ENCODE measurements at places on chromosomes 5 and 9.

GRCh38 chr9:26326563-26326962, 566.0 kb downstream of the CAAP1 start:
- DNase-seq, result no peak

- DNase-seq, result no peak
These were observed 40.3 kb downstream of the CTNND2 start for GRCh38 chr5:11863911-11864310.

- DNase-seq, result no peak
These were observed 94.7 kb downstream of the EBF1 start for GRCh38 chr5:159005062-159005461.

DNA sequence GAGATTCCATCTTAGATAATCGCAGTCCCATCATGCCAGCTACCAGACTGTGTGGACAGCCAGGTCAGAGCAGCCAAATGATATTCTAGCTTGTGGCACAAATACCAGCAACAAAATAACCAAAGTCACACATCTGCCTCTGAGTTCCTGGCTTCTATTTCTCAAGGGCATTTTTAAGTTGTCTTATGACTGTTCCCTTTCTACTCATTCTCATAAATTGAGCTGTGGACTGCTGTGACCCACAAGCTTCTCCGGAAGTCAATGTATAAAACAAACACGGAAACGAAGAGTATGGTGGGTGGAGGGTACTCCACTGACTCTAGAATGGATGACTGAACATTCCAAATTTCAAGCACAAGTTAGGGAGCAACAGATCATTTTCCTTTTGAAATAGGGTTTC, 43.9 kb downstream of the PDCD1LG2 start:
- DNase-seq, result no peak

DNA sequence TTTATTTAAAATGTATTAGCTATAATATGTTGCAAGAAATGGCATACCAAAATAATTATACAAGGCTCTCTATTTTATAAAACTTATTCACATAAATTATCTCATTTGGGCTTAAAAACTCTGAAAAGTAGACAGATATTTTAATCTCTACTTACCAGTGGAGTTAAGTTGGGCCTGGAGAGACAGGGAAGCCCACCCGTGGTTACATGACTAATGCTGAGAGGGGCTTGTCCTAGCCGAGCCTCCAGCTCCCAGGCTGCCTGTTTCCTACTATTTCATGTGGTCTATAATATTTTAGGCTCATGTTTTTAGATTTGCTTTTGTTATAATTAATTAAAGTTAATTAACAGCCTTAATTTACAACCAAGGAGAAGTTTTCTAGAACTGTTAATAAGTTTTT, 20.9 kb upstream of the ASPN start:
- no peak for DNase-seq

DNA sequence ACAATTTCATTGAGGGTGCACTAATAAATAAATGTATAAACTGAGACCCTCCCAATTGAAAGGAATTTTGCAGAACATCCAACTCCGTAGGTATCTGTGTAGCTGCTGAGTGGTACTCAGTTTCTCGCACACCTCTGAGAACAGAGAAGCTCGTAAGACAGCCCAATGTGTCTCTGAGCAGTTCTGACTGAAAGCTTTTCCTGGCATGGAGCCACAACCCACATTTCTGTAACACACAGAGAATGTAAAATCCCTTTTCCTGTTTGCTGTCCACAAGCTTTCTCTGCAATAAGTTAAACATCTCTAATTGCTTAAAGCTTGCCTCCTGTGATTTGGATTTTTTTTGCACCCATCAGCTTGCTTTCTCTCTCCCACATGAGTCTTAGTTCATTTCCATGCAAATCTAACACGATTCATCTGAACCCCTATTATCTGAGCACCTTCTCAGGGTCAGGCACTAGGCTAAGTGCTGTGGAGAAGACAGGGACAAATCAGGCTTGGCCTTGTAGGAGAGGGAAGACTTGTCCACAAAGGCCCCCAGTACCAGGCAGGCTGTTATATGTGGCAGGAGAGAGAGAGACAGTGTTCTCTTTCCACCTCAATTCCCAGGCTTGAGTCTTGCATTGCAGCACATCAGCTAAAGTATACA, 44.2 kb upstream of the COL15A1 start:
- no peak for DNase-seq

- DNase-seq, result no peak
These were observed 49.5 kb downstream of the SEMA4D start for GRCh38 chr9:89448381-89448780.

DNA sequence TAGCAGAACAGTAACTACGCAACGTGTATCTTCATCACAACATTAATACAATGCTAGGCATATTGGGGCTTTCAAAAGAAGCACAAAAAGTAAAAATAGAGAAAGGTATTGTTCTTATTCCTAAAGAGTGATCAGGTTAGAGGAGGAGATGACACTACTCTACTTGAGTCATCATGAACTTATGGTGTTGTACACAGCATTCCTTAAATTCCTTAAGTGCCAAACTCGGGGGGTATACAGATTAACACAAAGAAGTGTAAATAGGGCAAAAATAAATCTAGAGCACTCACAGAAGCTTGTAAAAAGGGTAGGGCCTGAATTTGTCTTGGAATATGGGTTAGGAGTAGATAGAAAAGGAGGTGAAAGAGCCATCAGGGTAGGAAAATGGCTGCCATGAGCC, 308.0 kb upstream of the DAP start:
- DNase-seq, result no peak
